ENCODE measurements at places on chromosomes 16 and 17. TPM values are rescaled to one million over a fixed set of nuclear protein-coding genes. Genes with fewer than 3 reads are reported as not detected.

GRCh38 chr16:30374538-30374937 lies at the start of gene MYL11:
Gene MYL11 (plus strand): TSS chr16:30374802. CDS start chr16:30374858, 56 bp downstream.
- no peak for DNase-seq

MYL11 gene
- 2.9 TPM for total RNA-seq

SEPHS2 gene
- 36.2 TPM for total RNA-seq

RPGRIP1L gene
- 14.1 TPM for total RNA-seq

DNA sequence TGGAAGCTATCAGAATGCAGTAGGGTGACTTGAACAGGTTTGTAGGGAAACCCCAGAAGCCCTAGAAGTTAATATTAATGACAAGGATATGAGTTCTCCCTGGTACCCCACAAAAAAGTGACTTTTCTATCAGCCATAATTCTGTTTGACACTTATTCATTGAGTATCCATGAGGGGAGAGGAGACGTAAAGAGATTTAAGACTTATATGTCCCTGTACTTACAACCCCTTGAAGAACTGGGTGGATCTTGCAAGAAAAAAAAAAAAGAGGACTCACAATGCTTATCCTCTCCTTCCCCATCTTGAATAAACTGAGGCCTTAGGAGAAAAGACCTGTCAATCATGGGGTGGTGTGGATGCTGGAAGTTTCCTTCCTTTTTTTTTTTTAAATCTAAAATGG lies 203.5 kb downstream of the CBLN1 start:
- DNase-seq: no peak

- no peak for DNase-seq
These were observed 8.9 kb downstream of the NHERF2 start for GRCh38 chr16:2035431-2036199.

DLX4 gene
- total RNA-seq: 1.1 TPM

- peak; percentile 80 for DNase-seq
These were observed 118.2 kb upstream of the SMURF2 start for GRCh38 chr17:64780096-64781013.

ERAL1 gene
- 40.3 TPM for total RNA-seq

KRT24 gene
- total RNA-seq: 0.52 TPM

DNA sequence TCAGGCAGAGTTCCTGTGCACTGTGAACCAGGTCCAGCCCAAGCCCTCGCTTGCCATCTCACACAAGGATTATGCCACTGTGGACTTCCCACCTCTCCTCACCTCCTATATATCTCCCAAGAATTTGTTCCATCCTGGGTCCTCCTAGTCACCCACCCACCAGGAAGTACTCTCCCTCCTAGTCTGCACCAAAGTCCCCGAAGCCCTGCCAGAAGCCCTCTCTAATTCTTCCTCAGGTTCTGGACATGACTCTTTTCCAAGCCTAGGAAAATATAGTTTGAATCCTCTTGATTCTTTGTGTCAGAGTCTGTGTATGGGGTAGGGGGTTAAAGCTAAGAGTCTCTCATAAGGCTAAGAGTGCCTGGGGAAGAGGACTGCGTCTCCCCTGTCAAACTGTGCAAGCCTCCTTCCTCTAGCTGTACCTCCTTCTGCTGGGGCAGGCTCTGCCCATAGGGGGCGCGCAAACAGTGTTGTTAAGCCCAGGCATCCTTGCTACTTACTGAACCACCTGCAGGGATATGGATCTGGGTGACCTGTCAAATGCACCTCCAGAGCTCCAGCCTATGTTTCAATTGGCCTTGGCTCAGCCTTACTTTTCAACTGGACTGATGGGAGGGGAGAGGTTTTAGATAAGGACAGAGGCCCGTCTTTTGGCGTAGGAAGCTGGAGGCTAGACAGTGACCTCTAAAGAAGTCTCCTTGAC lies 16.6 kb upstream of the DLX4 start:
- DNase-seq: peak; percentile 85

DNA sequence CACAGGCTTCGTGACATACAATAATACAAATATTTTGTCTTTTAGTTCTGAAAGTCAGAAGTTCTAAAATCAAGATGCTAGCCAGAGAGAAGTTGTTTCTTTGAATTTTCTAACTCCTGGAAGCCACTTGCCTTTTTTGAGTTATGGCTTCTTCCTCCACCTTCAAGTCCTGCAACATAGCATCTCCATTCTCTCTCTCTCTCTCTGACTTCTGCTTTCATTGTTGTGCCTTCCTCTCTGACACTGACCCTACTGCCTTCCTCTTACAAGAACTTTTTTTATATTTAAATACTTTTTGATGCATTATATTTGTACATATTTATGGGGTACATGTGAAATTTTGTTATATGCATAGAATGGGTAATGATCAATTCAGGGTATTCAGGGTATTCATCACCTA lies 205.9 kb downstream of the MAP2K6 start:
- no peak for DNase-seq

DNA sequence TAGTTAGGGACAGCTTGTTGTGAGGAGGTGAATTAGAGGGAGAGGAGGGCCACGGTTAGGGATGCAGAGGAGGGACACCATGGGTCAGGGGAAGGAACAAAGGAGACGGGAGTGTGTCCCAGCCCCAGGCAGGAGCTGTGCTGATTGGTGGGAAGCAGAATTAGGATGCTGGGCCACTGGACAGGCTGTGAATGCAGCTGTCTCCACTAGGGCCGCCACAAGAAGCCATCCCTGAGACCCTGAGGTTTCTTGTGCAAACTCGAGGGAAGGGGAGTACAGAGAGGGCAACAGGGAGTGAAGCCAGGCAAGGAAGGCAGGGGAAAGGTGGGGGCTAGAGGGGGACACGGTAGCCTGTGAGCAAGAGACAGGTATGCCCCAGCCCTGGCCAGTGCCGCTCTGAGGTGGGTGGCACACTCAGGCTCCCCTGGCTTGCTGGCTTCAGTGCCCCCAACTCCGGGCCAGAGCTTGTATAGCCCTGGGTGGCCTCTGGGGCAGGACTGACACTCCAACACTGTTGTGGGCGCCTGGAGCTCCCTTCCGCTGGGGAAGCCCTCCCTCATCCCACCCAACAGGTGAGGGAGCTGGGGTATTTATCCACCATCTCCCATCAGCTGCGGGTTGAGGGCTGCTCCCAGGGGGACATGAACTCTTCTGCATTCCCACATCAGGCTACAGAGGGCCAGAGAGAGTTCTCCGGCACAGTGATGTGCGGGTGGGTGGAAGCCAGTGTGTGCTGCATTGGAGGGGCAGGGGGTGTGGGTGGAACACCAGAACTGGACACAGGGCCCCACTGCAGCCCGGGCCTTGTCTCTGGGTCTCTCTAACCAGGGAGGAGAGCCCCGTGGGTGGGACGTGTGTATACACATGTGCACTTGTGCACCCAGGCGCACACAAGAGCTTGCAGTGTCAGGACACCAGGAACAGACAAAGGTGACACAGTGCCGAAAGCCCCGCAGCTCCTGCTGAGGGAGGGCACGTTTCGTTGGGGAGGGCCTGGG lies 8.3 kb upstream of the SPPL2C start:
- DNase-seq: no peak

GRCh38 chr17:2125013-2125535 lies 70.2 kb downstream of the HIC1 start:
- DNase-seq: no peak

DNA sequence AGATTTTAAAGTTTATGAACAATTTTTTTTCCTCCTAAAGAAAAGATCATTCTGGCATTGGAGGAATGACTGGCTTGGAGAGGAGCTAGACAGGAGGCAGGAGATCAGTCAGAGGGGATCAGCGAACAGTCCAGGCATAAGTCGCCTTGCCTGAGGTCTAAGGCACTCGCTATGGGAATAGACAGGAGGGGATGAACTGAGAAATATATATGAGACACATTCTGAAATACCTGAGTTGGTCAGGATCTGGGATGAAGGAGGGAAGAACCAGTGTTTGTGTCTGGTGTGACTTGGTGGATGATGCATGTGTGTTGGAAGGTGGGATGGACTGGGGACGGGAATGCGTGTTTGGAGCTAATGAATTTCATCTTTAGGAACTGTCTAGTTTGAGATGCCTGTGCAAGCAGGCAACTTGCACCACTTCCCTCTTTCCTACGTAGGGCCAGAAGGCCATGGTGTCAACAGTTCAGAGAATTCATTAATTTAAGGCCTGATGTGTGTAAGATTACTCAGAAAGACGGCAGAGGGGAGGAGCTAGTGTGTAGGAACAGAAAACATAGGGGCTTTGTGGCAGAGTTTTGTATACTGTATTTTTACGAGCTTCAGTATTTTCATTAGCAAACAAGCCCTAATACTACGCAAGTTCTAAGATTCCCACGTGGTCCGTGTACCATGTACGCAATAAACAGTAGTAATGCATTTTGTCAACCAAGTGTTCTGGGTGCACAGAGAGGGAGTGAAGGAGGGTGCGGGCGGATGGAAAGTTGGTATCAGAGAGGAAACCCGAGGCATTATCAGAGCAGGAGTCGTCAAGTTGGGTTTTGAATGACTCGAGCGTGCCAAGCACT lies 825 bp downstream of the HEATR6 start:
- peak; percentile 50 for DNase-seq

PROCA1 gene
- 1.1 TPM for total RNA-seq

DNA sequence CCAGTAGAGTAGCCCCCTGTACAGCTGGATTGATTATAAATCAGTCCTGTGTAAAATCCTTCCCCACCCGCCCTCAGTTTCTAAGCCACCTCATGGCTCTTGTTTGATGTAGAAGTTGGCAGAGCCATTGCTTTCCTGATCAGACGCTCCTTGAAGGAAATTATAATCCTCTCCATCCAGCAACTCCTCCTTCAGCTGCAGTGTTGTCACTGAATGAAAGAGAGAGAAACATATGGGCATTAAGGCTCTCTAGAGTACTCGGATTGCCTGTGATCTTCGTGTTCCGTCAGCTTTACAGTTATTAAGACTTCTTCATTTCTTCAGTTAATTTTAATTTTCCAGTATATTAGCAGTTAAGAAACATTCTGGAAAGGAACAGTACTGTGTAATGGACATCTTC lies 14.3 kb downstream of the NME2 start:
- no peak for DNase-seq

- no peak for DNase-seq
These were observed 154.2 kb downstream of the MRM1 start for GRCh38 chr17:36755586-36755985.

DNA sequence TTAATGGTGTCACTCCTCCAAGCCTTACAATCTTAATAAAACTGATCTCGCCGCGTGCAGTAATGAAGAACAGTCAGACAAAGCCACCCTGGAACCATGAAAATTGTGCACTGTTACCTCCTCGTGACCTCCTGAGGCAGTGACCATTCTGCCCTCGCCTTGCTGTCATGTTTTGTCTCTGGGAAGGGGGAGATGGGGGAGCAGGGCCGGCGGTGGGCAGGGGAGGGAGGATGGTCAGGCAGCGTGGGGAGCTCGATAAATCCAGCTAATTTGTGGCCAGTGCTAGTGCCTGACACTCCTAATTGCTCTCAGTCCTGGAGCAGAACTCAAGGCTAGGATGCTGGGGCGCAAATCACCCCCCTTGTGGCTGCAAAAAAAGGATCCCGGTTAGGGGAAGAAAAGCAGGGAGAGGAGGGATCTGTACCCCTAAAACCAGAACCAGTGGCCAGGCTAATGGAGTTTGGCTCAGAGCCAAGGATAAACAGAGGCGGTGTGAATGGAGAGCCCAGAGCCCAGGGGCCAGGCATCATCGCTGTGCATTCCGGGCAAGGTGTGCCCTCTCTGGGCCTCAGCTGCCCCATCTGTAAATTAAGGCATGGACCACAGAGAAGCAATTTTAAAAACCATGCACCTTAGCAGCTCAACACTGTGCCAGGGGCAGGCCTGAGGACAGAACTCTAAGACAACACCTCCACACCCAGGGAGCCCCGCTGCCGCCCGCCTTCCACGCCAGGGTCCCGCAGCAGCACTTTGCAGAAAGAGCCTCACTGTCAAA lies 113.3 kb downstream of the ZNF423 start:
- no peak for DNase-seq

DNA sequence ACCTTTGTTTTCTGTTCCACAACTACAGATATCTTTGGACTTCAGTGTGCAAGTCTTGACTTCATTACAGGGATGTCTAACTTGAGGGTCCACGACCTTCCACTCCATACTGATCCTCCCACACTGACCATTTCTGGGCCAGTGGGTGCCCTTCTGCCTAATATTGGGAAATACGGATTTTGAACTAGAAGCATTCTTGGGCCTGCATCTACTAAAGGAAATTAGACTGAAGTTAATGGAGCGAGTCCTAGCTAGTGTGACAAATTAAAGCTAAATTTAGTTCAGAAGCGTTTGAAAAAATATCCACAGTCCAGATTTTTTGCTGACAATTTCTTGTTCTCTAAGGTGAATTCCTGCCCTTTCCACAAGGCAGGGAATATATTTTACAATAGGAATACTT lies 9.9 kb upstream of the TMIGD1 start:
- DNase-seq: no peak

ALDH3A1 gene
- total RNA-seq: 1.2 TPM

DNA sequence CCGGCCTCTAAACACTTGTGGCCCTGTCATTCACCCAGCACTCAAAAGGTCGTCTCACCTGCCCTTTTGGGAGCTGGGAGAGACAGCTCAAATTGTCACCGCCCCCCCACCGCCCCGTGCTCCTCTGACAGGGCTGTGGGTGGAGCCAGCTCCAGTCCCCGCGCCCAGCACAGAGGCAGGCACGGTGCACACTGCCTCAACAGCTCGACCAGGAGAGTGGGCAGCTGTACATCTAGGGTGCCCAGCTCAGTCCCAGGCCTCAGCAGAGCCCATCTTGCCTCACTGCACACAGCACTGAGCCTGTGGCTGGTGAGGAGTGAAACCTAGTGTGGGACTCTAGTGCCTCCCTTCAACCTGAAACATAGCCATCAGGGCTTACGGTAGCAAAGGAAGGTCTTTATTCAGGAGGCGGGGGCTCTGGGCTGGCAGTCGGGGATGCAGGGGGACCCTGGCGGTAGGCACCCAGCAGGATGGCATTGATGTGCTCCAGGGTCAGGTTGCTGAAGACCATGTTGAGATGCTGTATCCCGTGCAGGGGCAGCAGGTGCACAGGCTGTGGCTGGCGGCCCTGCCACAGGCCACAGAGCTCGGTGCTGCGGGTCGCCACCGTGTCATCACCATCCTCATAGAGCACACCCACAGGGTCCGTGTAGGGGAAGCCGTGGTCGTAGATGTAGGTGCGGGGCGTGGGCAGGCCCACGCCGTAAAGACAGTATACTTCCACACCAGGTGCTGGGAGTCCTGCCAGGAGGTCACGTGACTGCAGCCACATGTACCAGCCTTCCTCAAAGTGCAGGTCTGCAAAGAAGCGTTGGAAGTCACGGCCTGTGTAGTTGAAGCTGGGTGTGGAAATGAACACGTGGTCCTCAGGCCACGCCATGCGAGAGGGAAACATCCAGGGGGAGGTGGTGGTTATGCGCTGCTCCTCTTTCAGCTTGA lies 3.1 kb upstream of the PSMB10 start:
- DNase-seq: no peak

DNA sequence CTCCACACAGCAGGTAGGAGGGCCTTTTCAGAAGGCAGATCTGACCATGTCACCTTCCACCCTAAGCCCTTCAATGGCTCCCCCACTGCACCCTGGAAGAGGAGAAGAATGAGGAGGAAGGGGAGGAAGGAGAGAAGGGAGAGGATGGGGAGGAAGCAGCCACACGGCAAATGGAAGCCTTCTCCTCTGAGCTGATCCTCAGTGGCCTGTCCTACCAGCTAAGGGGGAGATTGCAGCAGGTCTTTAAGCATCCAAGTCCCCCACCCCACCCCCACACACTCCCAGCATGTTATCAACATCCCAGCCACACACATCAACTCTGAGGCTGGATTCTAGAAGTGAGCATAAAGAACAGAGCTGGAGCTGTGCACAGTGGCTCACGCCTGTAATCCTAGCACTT lies 46.2 kb upstream of the RBFOX3 start:
- DNase-seq: peak; percentile 36

C17orf100 gene
- 1.8 TPM for total RNA-seq
